ENCODE measurements at places on chromosomes 6 and 20.

- DNase-seq: no peak
These were observed 374.1 kb upstream of the SULF2 start for GRCh38 chr20:48159145-48160008.

- no peak for DNase-seq
These were observed 127.4 kb upstream of the FAM83B start for GRCh38 chr6:54719131-54719530.

DNA sequence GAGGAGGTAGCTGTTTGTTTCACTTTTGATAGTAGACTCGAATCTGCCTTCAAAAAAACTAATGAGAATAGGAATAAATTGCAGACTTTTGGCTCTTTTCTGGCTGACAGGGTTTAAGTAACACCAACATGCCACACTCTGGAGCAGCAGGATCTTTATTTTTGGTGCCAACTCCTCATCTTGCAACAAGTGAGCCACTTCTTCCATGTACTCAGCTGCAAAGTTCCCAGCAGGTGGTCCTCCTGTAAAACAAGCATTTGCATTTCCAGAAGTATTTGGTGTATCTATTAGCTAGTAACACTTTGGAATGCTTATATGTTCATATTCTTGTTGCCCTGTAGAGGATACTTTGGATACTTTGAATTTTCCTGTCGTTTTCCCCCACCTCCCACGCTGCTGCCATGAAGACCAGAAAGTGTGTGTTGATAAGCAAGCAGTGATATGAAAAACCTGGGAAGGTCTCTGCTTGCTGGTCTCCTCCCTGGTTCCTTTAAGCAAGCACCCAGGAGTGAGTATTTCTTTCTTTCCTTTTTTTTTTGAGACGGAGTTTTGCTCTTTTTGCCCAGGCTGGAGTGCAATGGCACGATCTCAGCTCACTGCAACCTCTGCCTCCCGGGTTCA lies 1.0 kb downstream of the ARMH2 start:
- DNase-seq: no peak

DNA sequence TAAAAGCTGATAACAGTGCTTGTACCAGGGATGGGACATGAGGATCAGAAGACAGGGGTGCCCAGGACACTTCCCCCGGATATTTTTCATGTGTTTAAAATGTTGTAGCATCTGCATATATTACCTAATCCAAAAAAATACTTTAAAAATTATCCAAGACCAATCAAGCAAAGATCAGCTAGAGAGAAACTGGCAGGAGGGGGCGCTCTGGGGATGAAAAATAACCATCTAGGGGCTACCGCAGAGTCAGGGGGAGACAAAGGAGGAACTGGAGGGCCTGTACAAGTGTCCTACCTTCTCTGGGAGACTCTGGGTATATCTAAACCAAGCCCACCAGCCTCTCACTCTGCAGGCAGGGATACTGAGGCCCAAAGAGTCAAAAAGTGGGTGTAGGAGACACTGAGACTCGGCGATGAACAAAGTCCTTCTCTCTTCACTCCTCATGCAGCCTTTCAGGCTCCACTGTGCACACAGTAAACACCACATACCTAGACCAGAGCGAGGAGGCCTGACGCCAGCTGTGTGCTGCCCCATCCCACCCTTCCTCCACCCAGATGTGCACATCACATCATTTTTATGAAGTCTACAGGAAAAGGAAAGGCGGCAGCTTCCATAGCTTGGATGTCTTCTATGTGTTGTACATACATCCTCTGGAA lies 9.8 kb downstream of the RIMS4 start:
- DNase-seq: no peak

- no peak for DNase-seq
These were observed 196.0 kb downstream of the MAFB start for GRCh38 chr20:40493071-40493470.

- DNase-seq: no peak
These were observed 16.1 kb upstream of the THBD start for GRCh38 chr20:23065266-23066201.

- no peak for DNase-seq
These were observed 404.1 kb upstream of the ID4 start for GRCh38 chr6:19432966-19433498.

GRCh38 chr20:13771853-13772453 lies 12.8 kb downstream of the ESF1 start:
- no peak for DNase-seq

DNA sequence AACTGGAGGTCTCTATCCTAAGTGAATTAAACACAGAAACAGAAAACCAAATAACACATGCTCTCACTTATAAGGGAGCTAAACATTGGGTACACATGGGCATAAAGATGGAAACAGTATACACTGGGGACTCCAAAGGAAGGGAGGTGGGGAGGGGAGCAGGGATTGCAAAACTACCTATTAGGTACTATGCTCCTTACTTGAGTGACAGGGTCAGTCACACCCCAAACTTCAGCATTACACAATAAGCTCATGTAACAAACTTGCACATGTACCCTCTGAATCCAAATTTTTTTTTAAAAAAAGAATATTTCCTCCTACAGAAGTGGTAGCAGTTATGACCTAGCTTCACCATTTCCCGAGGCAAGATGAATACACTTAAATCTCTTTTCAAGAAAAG lies 49.5 kb upstream of the MYLIP start:
- DNase-seq: no peak

GRCh38 chr20:18578581-18578980 lies 9.3 kb upstream of the DTD1 start:
- no peak for DNase-seq

DNA sequence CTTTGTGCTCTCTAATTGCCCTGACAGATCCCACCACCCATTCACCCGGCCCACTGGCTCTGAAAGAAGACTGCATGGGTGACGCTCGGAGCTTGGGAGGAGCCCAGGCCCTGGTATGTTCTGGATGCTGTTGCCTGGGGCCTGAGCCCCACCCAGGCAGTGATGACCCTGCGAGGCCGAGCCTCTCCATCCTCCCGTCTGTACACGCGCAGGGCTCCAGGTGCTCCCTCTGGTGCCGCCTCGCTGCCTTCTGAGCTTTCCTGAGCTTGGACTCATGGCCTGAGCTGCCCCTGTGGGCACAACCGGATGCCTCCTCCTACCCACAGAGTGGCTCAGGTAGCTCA lies 61.2 kb downstream of the STK35 start:
- DNase-seq: no peak

DNA sequence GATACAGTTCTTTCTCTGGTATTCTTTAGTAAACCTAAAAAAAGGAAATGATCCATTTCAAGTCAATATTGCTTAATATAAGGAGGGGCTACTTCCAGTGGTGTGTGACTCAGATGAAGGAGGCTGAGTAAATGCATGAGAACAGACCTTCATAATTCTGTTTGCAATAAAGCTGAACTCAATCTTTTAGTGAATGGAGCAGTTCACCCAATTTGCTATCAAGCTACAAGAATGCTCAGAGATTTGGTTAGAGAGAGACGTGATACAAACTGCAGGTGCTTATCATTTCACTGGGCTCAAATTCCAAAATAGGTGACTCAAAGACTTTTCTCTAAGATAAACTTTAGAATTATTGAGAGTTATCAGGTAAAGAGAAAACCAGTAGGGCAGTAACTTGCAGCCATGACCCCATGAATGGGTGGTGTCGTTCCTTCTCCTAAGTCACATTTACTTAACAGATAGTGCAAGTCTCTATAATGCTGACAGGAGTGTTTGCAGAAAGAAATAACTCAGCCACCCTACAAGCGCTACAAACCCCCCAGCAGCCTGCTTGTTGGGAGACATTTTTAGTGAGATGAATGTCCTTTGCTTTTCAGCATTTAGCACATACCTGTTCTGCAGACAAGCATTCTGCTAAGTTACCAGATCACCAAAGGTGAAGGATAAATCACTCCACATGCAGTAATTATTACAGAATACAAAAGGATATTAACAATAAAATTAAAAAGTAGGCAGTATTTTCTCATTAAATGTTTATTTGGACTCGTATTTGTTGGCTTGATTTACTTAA lies 16.4 kb upstream of the BLOC1S5 start:
- no peak for DNase-seq

DNA sequence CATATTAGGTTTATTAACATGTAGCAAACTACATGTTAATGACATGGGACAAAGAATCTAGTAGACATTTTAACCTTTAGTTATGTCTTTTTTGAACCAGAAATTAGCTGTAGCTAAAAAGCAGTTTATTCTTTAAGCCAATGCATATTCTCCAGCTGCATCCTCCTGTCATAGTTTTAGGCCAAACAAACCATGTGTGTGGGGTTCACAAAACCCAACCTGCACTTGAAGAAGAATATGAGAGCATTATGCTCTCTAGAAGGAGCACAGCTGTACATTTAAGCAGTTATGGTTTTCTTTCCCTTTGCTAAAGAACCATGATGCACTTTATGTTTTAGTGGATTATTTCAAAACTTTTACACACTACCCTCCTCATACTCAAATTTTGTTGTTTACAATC lies 46.2 kb downstream of the AKIRIN2 start:
- DNase-seq: no peak

- DNase-seq: no peak
These were observed 139.9 kb downstream of the MOXD1 start for GRCh38 chr6:132261354-132261753.

DNA sequence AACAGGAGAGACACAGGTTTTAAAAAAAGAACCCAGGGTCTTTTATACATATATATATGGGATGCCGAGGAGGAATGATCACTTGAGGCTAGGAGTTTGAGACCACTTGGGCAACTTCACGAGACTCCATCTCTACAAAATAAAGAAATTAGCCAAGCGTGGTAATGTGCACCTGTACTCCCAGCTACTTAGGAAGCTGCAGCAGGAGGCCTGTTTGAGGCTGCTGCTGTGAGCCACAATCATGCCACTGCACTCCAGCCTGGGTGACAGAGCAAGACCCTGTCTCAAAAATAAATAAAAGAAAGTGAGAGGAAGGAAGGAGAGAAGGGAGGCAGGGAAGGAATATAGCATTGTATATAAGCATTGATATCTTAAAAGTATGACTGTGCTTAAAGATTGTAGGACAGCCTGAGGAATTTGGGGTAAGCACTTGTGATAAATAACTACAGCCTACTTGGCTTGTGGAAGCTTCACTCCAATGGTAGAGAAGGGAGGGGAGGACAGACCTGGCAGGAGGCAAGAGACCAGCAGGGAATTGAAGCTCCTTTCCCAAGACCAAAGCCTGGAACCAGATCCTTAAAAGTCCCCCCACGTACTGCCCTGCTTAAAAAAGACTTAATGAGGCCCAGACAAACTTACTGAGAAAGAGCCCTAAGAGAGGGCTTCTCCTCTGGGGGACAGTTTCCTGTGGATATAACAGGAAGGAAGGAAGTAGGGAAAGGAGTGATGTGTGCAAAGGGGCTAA lies 2.5 kb upstream of the SNTA1 start:
- DNase-seq: peak; percentile 9

DNA sequence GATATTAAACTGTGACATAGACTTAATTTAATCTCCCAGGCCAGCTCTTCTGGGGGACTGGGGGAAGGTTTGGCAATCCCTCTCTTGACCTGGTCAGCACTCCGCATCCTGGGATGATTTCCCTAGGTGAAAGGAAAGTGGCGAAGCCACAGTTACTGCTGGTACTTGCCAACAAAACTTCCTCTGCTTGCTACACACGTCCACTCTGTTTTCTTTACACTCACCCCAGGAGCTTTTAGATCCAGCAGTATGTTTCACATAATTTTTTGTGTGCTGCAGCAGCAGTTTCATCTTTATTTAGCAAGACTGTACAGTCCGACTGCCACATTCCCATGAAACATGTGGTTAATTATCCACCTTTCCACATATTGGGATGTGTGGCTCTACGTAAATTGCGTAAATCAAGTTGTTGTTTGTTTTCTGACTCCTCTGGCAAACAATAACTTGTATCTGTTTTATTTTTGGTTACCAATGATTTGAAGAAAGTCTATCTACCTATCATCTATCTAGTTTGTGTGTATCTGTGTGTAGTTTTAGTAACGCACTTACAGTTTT lies 284.0 kb downstream of the PHF3 start:
- DNase-seq: no peak

DNA sequence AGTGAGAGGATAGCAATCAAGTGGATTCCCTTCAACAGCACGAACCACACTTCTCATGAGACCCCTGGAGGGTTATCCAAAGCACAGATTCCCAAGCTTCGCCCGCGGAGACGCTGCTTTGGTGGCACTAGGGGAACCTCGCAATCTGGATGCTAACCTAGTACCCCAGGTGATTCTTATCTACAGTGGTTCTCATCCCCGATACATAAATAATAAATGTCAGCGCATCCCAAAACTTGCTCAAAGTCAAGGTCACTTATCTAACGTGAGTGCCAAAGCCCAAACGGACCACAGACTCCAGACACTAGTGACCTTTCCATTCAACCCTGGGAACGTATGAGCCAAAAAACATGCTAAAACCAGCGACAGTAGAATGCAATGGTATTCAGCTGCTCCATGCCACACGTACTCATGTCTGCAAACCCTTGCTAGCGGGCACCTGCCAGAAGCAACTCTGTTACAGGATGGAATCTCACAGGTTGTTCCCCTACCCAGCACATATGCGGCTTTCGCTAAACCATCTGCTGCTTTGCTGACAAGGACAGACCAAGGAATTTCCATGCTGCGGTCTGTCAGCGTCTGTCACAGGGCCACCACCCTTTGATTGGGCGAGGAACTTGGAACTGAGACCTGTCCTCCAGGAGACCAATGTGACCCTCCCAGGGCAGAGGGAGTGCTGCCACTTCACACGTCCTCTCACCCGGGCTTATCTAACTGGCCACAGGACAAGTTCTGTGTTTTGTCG lies 16.8 kb downstream of the MYLK4 start:
- no peak for DNase-seq

- DNase-seq: no peak
These were observed 10.9 kb upstream of the MYB start for GRCh38 chr6:135170238-135170637.

GRCh38 chr6:43242908-43243663 lies at the start of gene TTBK1:
TTBK1 (plus strand) TSS chr6:43243481; CDS start chr6:43246661, 3,180 bp downstream.
- DNase-seq: peak; percentile 51

DNA sequence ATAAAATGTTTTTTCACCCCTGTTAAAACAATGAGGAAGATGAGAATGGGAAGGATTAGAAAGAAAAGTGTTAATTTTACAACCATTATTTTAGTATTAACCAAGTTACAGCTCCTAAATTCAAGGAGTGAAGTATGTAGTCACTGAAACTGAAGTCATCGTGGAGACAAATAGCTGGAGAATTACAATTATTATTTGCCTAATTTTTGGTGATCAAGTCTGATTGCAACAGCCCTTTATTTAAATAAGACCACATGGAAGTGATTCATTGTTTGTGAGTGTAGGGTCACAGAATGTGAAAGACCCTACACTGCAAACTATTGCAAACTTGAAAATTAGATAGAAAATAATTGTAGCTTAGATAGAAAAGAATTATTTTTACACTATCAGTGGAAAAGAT lies 292.4 kb downstream of the CENPW start:
- no peak for DNase-seq

All from caudate nucleus (tissue), 63 donors.